PC-3 (cell line): ENCODE measurements at places on chromosomes 3 and 15. TPM values are rescaled to one million over a fixed set of nuclear protein-coding genes. Genes with fewer than 3 reads are reported as not detected.

Gene ACSBG1
- total RNA-seq: 0.36 and 0.40 TPM in 2 replicates

Gene SEMA6D
- total RNA-seq: 0.52 and 0.91 TPM in 2 replicates

Gene XYLB
- 11.2 and 14.0 TPM in 2 replicates for total RNA-seq

Gene HTR3D
- not detected in 2 replicates for total RNA-seq

Gene ANKRD34C
- total RNA-seq: not detected in 2 replicates
